ENCODE measurements at places on chromosomes 6 and 20.

- DNase-seq: no peak
These were observed 379.9 kb downstream of the C6orf118 start for GRCh38 chr6:164929408-164929977.

DNA sequence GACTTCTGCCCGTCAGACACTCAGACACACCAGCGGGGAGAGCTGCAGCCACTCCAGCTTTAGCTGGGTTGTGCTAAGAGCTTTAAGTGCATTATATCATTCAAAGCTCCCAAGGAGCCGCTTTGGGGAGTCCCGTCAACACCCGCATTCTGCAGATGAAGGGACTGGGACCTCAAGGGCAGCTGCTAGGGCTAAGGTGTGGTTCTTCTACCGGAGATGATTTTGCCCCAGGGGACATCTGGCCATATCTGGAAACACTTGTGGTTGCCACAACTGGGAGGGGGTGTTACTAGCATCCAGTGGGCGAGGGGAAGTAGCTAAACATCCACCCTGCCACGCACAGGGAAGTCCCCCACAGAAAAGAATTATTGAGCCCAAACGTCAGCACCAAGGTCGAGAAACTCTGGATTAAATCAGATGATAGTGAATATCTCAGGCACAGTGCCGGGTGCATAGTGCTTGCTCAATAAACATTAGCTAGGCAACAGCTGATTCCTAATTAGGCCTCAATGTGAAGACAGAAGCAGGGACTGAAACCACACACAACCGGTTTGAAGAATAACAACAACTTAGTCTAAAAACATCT lies 29.6 kb downstream of the PMEPA1 start:
- DNase-seq: no peak

DNA sequence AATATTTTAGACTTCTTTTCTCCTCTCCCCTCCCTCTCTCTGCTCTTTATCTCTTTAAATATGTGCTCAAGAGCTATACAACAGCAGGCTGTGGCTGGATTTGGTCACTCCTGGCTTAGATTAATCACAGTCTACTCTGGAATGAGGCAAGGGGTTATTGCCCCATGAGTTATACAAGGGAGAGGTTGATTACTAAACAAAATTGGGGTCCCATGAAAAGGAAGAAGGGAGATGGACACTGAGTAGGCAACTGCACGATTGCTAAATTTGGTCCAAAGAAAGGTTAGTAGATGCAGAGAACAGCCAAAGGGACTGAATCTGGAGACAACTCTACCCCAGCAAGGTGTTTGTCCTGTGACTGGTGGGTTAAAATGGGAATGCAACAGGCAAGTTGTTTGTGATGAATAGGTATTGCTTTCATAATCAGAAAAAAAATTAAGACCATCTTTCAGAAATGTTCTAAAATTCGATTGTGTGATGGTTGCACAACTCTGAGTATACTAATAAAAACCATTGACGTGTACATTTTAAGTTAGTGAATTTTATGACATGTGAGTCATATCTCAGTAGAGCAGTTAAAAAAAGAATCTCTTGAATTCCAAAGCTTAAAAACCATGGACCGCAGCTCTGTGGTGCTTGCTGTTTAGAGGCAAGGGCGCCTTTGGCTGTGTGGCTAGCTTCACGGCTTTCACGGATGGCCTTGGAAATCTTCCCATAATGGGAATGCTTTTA lies 57.1 kb downstream of the KIZ start:
- DNase-seq: peak; percentile 85

GRCh38 chr20:57663681-57664451 lies 43.6 kb upstream of the ZBP1 start:
- DNase-seq: no peak

- DNase-seq: no peak
These were observed 76.5 kb downstream of the STMND1 start for GRCh38 chr6:17178326-17178725.

- DNase-seq: no peak
These were observed 53.2 kb downstream of the WDR27 start for GRCh38 chr6:169648617-169649016.

GRCh38 chr20:62427172-62428001 lies at the start of gene RBBP8NL:
Gene RBBP8NL (minus strand): TSS chr20:62427539. CDS start chr20:62419647, 7,892 bp downstream.
- no peak for DNase-seq
